ENCODE measurements at places on chromosomes 6 and 20.

- no peak for DNase-seq
Observed at GRCh38 chr6:47809873-47810272, 28.0 kb downstream of the OPN5 start.

- no peak for DNase-seq
Observed at GRCh38 chr20:53800883-53801604, 207.4 kb upstream of the ZNF217 start.

GRCh38 chr6:47352966-47353365, 43.3 kb upstream of the TNFRSF21 start:
- DNase-seq, result no peak

DNA sequence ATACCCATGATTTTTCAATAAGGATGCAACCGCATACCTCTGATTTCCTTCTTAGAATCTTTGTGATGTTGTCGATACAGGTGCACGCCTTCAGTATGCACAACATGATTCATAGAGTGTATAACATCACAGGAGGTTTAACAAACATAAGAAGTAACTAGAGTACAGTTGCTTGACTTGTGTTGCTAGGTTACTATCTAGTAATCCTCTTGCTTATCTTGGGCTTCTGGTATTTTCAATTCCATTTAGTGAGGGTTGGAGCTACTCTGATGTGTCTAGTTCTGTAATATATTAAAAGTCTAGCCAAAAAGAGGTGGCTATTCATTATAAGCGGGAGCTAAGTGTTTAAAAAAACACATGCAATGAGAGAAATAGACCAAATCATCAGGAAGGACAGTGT, 85.5 kb upstream of the TENT5A start:
- no peak for DNase-seq

DNA sequence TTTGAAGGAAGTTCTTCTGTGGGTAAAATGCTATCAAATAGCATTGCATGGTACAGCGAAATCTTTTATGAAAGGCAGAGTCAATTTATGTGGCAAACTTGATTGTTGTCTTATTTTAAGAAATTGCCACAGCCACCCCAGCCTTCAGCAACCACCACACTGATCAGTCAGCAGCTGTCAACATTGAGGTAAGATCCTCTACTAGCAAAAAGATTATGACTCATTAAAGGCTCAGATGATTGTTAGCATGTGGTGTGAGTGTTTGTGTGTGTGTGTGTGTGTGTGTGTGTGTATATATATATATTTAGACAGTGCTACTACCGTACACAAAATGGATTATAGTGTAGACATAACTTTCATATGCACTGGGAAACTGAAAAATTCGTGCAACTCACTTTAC, 27.8 kb downstream of the LRRN4 start:
- no peak for DNase-seq

DNA sequence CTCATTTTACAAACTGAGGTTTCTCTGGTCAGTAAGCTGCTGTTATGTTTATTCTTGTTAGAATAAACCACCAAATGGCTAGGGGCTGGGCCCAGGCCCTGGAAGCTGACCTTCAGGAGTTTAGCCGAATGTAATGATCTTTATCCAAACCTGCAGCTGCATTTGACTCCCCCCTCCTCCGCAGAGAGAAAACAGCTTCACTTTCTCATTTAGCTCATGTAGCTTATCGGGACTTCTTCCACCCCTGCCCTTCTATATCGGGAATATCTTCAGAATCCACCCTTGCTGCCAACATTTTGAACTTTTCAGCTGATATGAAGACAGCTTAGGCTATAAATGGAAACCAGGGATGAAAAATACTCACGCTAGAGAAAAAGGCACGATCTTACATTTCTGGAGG, 102.6 kb downstream of the ZMYND8 start:
- DNase-seq, result no peak

- DNase-seq, result no peak
Observed at GRCh38 chr6:136500414-136500813, 49.8 kb downstream of the MAP7 start.

- no peak for DNase-seq
Observed at GRCh38 chr6:19824058-19824807, 12.9 kb upstream of the ID4 start.

GRCh38 chr6:110517601-110518281, 41.3 kb upstream of the SLC22A16 start:
- DNase-seq, result no peak

DNA sequence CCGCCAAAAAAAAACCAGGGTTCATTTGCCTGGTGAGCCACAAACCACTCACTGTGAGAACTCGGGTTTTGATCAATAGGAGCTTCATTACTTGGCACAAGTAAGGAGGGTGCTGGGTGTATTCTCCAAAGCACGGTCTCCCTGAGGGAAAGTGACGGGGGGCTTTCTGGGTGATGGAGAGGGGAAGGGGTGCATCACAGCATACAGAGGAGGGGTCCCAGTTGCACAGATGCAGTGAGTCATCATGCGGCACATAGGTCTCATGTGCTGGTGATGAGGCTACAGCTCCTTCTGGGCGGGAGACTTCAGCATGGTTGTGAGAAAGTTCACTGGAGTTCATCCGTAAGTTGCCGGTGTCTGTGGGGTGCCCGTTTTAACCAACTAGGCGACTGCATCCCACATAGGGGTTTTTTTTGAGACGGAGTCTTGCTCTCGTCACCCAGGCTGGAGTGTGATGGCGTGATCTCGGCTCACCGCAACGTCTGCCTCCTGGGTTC, 36.2 kb downstream of the SUN5 start:
- peak; percentile 17 for DNase-seq

DNA sequence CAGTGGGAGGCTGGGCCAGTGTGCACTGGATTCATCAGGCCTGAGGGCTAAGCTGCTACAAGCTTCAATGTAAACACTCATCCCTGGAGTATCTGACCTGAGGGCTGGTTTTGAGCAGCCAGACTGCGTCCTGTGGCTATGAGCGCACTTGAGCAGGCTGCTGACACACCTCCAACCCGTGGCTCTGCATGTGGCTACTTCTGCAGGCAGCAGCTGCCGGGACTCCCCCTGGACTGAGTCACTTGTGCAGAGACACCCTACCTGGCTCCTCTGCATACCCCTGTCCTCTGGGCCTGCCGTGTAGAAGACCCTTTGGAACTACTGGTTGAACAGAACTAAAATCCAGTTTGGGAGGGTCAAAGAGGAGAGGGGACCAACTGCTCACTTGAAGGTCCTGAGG, 172.0 kb downstream of the SCP2D1 start:
- DNase-seq, result no peak

- no peak for DNase-seq
Observed at GRCh38 chr20:39825950-39826349, 863.1 kb downstream of the MAFB start.

GRCh38 chr6:145137425-145137824, 597.9 kb downstream of the EPM2A start:
- DNase-seq, result no peak

GRCh38 chr20:44390280-44390679, 34.8 kb downstream of the HNF4A start:
- DNase-seq, result no peak

DNA sequence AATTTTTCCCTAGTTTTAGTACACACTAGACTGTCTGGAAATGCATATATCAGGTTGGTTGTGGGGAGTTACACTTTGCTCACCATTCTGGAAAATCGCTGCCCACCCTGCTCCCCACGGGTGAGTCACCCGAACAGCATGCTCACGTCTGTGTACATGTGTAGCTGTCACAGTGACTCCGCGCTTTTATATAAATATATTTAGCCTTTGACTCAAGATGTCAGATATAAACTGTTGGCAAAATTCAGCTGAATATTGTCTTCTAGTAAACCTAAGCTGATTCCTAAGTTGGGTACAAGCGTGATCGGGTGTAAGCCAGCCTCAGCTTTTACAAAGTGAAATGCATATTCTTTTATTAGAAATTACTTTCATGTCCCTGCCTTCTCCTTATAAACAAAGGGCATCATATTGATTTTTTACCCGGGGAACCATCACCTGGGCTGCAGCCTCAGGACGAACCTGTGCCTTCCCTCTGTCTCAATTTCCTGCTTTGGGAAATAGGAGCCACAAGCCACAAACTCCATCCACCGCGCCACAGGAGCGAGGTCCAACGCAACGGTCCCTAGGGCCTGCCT, 4.3 kb downstream of the SDCBP2 start:
- peak; percentile 73 for DNase-seq

- no peak for DNase-seq
Observed at GRCh38 chr6:143863771-143864170, 503 bp upstream of the ZC2HC1B start.

- DNase-seq, result no peak
Observed at GRCh38 chr6:5135788-5136376, 50.7 kb downstream of the PPP1R3G start.

GRCh38 chr6:122709922-122710512, 69.5 kb upstream of the FABP7 start:
- no peak for DNase-seq

Measured in coronary artery (tissue), 2 donors.